ENCODE measurements at places on chromosomes 11 and 22.

GRCh38 chr22:47673557-47673956, 911.1 kb downstream of the TBC1D22A start:
- no peak for DNase-seq

DNA sequence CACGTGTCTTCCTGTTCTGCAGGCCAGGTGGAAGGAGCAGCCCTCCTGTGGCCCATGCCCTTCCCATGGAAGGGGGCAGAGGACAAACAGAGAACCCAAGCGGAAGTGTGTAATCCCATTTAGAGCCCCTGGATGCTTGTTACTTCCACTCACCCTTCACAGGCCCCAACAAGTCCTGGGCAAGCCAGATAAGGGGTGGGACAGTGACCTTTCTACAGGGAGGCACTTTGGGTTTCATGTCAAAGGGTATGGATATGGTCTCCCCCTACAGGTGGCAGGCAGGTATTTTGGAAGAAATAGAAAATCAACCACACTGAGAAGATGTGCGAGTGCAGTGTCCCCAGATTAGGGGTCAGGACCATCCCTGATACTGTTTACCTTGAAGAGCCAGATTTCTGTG, 11.4 kb downstream of the MPEG1 start:
- DNase-seq, result no peak

- no peak for DNase-seq
These were observed 26.2 kb upstream of the COMT start for GRCh38 chr22:19915287-19915954.

DNA sequence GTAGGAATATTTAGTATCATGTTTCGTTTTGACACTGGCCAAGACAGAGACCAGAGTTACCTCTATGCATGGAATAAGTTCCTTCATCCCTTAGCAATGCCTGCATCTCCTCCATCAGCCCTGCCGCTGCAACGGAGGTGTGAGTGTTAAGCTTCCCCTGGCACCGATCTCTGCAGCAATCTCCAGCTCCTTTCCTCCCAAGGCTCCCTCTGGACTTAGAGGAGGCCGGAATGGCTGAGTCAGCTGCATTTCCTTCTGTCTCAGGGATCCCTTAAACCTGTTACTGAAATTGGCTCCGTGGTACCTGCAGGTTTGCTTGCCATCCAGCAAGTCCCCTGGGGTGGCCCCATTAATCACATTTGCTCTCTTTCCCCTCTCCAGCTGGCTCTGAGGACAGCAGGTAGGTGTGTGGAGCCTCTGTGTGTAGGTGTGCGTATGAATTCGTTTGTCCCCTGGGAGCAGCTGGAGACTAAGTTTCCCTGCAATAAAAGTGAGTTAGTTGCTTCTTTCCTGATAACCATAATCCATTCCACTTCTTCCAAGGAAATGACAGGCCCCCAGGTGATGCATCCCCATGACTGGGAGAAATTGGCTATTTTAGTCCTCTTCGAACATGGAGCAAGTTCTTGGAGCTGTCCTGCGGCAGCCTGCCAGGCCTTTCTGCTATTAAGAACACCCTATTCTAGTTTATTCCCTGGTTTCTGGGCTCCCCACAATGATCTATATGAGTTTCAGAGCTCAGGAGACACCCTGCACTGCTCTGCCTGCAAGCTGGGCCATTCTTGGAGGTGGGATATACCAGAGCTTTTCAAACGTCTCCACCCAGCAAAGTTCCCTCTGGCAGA, 457.2 kb upstream of the CADM1 start:
- DNase-seq, result no peak

DNA sequence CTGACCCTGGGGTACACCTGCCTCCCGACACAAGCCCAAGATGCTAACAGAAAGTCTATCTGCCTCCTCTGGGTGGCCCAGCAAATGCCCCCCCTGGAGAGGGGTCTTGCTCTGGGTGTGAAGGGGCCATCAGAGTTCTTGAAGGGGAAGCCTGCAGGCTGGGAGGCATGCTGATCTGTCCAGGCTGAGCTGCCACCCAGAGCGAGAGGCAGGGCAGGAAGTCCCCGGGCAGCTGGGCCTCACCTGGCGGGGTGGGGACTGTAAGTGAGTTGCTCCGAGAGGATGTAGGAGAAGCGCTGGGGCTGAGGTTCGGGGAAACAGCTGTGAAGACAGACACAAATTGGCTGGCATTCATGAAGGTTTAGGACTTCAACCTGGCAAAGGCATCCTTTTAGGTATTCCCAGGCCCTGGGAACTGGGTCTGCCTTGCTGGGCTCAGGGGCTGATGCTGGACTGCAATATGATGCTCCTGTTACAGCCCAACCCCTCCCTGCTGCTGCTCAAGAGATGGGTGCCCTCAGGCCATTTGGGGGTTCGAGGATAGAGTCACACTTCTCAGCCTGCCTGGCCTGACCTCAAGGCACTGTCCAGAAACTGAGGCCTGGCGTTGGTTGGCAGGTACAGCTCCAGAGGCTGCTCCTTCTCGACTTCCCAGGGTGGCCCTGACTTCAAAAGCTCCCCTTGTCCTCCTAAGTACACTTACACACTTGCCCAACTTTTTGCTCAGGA, 60.2 kb upstream of the LYVE1 start:
- no peak for DNase-seq

GRCh38 chr11:122772945-122773344, 65.4 kb upstream of the CRTAM start:
- peak; percentile 63 for DNase-seq

- DNase-seq, result no peak
These were observed 137.1 kb downstream of the TRIM44 start for GRCh38 chr11:35799655-35800054.

All from astrocyte (in vitro differentiated cells and primary cell).